ENCODE measurements at places on chromosomes 2 and 18. TPM values are rescaled to one million over a fixed set of nuclear protein-coding genes. Genes with fewer than 3 reads are reported as not detected.

- peak; percentile 97 for DNase-seq
These were observed 559 bp downstream of the IMMT start for GRCh38 chr2:86194751-86195054.

GRCh38 chr2:236587861-236588815 lies 18.5 kb downstream of the ACKR3 start:
- no peak for DNase-seq

GRCh38 chr2:134217924-134218323 lies 35.9 kb upstream of the MGAT5 start:
- DNase-seq: no peak

DNA sequence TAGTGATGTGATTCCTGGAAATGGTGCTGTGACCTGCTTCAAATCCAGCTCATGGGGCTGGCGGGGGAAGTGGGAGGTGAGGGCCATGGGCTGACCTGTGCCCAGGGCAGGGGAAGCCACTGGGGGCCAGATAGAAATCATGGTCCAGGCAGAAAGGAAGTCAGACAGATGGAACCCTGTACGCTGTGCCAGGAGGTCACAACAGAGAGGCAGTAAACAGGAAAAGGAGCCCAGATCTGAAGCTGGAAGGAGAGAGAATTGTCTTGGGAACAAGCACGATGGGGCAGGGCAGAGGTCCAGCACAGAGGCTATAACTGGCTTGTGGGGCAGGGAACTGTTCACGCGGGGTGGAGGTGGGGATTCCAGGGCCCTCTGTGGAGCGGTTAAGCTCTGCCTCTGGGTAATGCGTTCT lies 76.0 kb downstream of the RNF144A start:
- peak; percentile 49 for DNase-seq

- no peak for DNase-seq
These were observed 4.7 kb downstream of the CAPG start for GRCh38 chr2:85405201-85406059.

Gene DUSP19
- total RNA-seq: 2.4 TPM
